Spleen (tissue), 13 donors: ENCODE measurements at places on chromosomes 12 and 14. TPM values are rescaled to one million over a fixed set of nuclear protein-coding genes. Genes with fewer than 3 reads are reported as not detected.

DNA sequence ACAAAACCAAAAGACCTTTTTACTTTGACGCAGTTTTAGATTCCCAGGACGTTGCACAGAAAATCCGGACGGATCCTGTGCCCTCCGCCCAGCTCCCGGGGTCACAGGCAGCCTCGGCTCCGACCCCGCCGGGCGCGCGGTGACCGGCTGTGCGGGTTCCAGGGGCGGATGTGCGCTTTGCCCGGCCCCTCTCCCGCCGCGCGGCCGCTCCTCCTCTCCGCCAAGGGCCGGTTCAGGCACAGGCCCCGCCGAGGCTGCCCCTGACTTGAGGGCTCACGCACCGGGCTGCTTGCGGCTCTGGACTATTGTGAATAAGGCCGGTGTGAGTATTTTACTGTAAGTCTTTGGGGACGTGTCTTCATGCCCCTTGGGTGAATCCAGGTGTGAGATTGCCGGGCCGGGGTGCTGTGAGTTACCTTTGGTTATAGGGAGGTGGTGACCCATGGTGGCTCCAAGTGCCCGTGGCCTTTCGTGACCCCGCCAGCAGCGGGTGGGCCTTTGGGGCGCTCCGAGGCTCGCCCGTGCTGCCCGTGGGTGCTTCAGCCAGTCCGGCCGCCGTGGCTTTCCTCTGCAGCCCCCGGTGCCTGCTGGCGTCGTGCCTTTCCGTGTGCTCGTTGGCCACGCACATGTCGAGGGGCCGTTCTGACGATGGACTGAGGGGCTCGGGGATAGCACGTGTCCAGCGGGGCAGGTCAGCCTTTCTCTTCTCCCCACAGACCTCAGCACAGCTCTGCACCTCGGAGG is 45.9 kb downstream of the NOC4L start:
- peak overlapping the region; percentile 81 for H3K27ac ChIP-seq
- peak overlapping the region; percentile 53 for H3K4me3 ChIP-seq
- DNase-seq, result peak; percentile 89

DHRS2 gene
- polyA plus RNA-seq, result 13.7 TPM

- H3K4me3 ChIP-seq, result peak overlapping the region; percentile 96
- H3K27ac ChIP-seq, result no peak overlapping the region
- DNase-seq, result no peak
- peaks cover 60% of the 10 kb centered on the region for H3K27me3 ChIP-seq
Measured at GRCh38 chr12:48184549-48184922, 1.1 kb downstream of the CCDC184 start.

GRCh38 chr12:6358881-6359280 is 16.5 kb downstream of the SCNN1A start:
- no peak overlapping the region for H3K27ac ChIP-seq
- H3K4me1 ChIP-seq, result peaks cover 87% of the 10 kb centered on the region
- H3K4me3 ChIP-seq, result no peak overlapping the region

BLOC1S1 gene
- 304 TPM for polyA plus RNA-seq

DNA sequence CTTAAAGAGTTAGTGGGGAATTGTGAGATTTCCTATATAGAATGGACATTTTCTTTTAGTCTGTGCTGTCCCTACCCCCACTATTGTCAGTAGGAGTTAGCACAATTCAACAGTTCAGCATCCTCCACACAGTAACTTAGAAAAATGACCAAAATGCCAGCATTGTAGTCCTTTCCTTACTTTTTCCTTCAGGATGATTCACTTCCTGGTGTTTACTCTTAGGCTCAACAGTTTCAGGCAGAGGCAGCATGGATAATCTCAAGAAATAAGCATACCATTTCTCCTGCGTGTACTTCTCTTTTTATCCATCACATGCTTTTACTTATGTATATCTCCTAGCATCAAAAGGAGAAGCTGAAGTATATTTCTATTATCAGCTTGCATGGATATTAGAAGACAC is 683.4 kb downstream of the SLC16A7 start:
- H3K36me3 ChIP-seq, result no peaks in the 10 kb centered on the region
- H3K4me3 ChIP-seq, result no peak overlapping the region
- no peaks in the 10 kb centered on the region for H3K4me1 ChIP-seq
- H3K27ac ChIP-seq, result no peak overlapping the region
- H3K27me3 ChIP-seq, result no peaks in the 10 kb centered on the region

- H3K4me3 ChIP-seq, result no peak overlapping the region
- no peak for DNase-seq
- H3K4me1 ChIP-seq, result peaks cover 9% of the 10 kb centered on the region
- H3K36me3 ChIP-seq, result no peaks in the 10 kb centered on the region
Measured at GRCh38 chr12:8549381-8549780, 8.7 kb upstream of the CLEC4E start.

CLEC9A gene
- 1.1 TPM for polyA plus RNA-seq

RNF31 gene
- 56.5 TPM for polyA plus RNA-seq

GRCh38 chr12:124369827-124370378 is 75.0 kb downstream of the RFLNA start:
- DNase-seq, result no peak
- H3K4me1 ChIP-seq, result peaks cover 28% of the 10 kb centered on the region
- no peaks in the 10 kb centered on the region for H3K27me3 ChIP-seq
- H3K27ac ChIP-seq, result peak overlapping the region; percentile 79
- H3K4me3 ChIP-seq, result no peak overlapping the region
- H3K36me3 ChIP-seq, result peaks cover 100% of the 10 kb centered on the region

DNA sequence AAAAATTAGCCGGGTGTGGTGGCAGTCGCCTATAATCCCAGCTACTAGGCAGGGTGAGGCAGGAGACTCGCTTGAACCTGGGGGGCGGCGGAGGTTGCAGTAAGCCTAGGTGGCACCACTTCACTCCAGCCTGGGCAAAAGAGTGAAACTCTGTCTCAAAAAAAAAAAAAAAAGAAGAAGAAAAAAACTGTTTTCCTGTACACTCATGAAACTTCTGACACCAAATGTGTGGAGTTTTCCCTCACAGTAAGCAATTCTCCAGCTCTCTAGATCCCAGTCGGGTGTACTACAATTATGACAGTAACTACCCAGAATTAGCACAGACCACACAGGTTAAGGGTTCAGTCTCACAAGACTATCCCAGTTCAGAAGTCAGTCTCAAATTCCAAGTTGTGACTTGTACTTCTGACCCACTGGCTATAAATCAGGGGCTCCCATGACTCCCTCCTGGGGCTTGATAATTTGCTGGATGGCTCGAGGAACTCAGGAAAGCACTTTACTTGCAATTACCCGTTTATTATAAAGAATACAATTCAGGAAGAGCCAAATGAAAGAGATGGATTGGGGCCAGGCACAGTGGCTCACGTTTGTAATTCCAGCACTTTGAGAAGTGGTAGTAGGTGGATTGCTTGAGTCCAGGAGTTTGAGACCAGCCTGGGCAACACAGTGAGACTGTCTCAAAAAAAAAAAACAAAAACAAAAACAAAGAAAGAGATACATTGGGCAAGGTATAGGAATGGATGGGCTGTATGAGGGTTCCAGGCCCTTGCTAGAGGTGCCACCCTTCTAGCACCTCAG is 12.4 kb upstream of the ARF6 start:
- no peak overlapping the region for H3K4me3 ChIP-seq
- peaks cover 6% of the 10 kb centered on the region for H3K4me1 ChIP-seq
- no peaks in the 10 kb centered on the region for H3K27me3 ChIP-seq
- DNase-seq, result peak; percentile 75
